Mammary microvascular endothelial cell (primary cell): ENCODE measurements at places on chromosomes 2 and 18. TPM values are rescaled to one million over a fixed set of nuclear protein-coding genes. Genes with fewer than 3 reads are reported as not detected.

The NAGK gene
- total RNA-seq = 132 and 137 TPM in 2 replicates

The TTC39C gene
- total RNA-seq = 6.0 and 7.6 TPM in 2 replicates

The ECEL1 gene
- not detected in 2 replicates for total RNA-seq

The ALPP gene
- not detected in 2 replicates for total RNA-seq

The ABCA12 gene
- total RNA-seq = 0.05 TPM in 1 of 2 replicates, not detected in the other

The ERFE gene
- total RNA-seq = 1.3 and 1.5 TPM in 2 replicates

The RIT2 gene
- not detected in 2 replicates for total RNA-seq

The RBM43 gene
- 2.7 and 3.6 TPM in 2 replicates for total RNA-seq

The IFIH1 gene
- 24.5 and 26.0 TPM in 2 replicates for total RNA-seq

The CFAP53 gene
- 0.25 and 0.27 TPM in 2 replicates for total RNA-seq

The NGEF gene
- 0.53 and 1.1 TPM in 2 replicates for total RNA-seq

The ELOA2 gene
- not detected in 2 replicates for total RNA-seq

The REG3A gene
- not detected in 2 replicates for total RNA-seq

The GALR1 gene
- total RNA-seq = not detected in 2 replicates

The SCN2A gene
- under 0.01 TPM in 1 of 2 replicates, not detected in the other for total RNA-seq

The ABHD1 gene
- not detected in 2 replicates for total RNA-seq

The GKN1 gene
- not detected in 2 replicates for total RNA-seq

The TMEM200C gene
- total RNA-seq = not detected in 2 replicates
